NK-92 treated with Interleukin-12 subunit alpha and Interleukin-12 subunit beta, amount 100 ng/mL, for 24 hours (cell line): ENCODE measurements at places on chromosomes 1 and 21.

DNA sequence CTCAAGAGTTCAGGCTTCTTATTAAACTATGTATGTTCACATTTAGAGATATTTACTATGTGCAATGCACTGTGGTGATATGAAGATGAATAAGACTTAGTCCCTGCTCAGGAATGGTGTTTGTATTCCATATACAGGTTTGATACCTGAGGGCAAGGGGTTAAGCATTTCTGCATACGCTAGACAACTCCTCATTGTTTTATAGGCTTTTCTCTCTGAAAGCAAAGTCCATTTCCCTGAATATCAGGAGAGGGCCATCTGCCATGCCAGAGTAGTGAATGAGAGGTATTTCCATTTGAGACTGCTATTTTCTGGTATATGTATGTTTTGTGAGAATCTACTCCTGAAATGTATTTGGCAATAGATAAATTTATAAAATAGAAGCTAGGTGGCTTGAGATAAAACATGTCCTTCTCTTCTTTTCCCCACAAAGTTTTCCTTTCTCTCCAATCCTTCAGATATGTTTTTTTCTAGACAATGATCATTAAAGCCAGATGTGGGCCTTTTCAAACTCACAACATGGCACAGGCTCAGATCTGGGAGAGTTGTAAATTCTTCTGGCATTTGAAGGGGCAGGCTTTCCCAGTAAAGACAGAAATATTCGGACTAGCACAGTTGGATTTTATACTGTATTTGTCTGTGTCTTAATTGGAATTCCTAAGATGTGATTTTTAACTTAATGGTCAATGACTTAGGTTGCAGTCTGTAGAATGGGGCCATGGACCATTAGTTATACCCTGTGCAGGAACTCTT lies 73.3 kb upstream of the WDR26 start:
- no peak for DNase-seq

- no peak for DNase-seq
Measured at GRCh38 chr1:30461640-30462039, 261.7 kb downstream of the MATN1 start.

- no peak for DNase-seq
Measured at GRCh38 chr1:5685446-5686040, 306.7 kb downstream of the NPHP4 start.

DNA sequence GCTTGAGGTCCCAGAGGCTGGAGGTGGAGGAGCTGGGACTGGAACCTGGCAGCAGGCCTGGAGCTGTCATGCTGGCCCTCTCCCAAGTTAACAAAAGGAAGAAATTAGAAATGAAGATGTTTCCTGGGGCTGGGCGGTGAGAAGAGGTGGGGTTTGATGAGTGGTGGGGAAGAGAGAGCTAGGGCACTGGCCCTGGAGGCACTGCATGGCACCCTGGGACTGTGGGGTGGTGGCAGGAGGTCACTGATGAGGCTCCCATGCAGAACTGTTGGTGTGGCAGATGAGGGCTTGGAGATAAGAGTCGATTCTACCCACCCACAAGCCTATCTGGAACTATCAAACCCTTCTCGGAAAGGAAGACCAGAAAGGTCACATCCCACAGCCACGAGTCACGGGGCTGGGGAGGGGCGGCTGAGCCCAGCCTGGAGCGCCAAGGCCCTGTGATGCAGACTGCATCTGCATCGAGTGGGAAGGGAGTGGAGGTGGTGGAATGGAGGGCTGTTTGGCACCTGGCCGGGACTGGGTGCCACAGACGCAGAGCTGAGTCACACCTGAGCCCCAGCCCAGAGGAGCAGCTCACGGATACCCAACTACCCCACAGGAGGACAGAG lies 29.4 kb downstream of the MRPL37 start:
- no peak for DNase-seq

DNA sequence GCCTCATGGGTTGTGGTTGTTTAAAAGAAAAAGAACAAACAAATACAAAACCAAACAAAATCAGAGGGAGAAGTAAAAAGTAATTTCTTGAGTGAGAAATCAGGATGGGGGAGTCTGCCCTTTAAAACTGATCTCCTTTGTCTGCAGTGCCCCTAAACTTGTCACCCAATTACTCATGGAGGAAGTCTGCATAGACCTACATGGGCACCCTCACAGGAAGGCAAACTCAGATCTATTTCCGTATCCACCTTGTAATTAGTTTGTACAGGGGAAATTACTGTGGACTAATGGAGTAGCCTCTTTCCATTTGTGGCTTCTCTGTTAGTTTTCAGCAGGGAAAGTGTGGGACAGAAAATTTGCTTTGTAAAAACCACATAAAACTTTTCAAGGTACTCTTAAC lies 600.4 kb downstream of the ADGRL2 start:
- no peak for DNase-seq

DNA sequence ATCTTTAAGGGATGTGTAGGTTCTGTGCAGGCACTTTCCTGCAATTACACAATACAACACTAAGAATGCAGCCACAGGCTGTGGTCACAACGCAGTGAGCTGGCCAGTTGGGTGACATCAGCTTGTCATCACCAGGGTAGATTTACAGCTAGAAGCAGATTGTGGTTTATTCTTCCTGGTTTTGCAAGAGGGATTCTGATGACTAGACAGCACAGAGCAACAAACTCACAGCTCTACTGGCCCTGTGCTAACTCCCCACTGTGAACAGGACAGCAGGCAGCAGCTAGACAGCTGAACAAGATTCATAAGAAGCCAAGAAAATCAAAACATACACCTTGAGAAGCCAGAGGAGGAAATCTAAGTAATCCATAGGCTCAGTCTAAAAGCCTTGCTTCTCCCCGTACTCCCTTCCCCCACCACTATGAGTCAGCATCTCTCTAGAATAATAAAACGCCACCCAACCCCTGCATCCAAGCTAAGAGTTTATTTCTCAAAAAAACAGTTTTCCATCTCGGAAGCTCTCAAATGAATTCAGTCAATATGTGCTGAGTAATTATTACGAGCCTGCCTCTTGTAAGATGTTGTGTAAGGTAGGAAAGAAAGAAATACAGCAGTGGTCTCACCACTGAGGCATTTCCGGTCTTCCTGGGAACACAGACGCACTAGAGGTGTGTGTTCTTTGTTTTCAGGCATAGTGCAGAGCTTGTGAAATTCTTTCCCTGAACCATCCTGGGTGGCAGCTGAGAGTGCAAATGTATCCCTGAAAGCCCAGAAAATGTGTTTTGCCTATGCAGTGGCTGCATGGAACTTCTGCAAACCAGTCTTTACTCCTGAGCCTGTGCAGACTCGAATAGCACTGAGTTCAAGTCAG lies 162.8 kb downstream of the NTPCR start:
- peak; percentile 74 for DNase-seq

- peak; percentile 12 for DNase-seq
Measured at GRCh38 chr21:31235671-31236450, 108.2 kb downstream of the TIAM1 start.

- no peak for DNase-seq
Measured at GRCh38 chr1:65757531-65757930, 35.2 kb upstream of the PDE4B start.

GRCh38 chr1:237913345-237913744 lies 22.6 kb upstream of the ZP4 start:
- no peak for DNase-seq

DNA sequence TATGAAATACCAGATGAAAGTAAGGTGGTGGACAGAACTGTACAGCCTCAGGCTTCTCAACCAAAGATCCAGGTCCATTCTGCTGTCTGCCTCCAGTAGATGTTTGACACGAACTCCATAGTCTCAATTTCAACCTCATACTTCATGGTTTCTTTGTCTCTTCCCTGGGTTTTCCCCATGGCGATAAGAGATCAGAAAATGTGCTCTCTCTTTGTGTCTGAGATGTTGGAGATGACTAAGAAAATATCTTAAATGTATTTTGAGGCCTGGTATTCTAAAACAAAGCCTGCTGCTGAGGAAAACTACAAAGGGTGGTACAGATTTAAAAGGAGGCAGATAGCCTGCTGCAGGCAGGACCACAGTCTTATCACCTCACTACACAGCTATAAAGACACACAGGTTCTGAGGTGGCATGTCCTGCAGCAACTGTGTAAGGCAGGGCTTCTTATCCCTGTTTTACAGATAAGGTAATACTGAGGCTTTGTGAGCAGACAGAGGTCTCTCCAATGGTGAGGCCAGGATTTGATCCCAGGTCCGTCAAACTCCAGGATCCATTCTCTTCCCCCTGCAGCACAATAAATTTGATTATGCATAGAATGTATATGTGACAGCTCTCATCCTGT lies 40.0 kb upstream of the CACNA1E start:
- no peak for DNase-seq

- no peak for DNase-seq
Measured at GRCh38 chr1:198490224-198490623, 50.3 kb downstream of the ATP6V1G3 start.

DNA sequence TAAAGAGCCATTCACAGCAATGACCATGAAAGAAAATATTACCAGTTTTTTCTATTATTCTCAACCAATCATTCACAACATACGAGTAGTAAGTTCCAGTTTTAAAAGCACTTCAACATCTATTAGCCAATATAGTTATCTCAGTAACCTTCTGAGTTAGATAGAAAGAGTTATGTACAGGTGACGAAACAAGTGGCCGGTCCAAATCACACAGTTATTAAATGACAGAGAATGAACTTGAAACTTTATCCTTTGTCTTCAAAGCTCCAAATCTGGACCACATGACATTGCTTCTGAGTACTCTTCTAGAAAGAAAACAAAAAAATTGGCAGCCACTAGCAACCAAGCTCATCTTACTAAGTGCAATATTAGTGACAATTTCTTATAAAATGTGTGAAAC lies 393.8 kb downstream of the OMA1 start:
- no peak for DNase-seq

DNA sequence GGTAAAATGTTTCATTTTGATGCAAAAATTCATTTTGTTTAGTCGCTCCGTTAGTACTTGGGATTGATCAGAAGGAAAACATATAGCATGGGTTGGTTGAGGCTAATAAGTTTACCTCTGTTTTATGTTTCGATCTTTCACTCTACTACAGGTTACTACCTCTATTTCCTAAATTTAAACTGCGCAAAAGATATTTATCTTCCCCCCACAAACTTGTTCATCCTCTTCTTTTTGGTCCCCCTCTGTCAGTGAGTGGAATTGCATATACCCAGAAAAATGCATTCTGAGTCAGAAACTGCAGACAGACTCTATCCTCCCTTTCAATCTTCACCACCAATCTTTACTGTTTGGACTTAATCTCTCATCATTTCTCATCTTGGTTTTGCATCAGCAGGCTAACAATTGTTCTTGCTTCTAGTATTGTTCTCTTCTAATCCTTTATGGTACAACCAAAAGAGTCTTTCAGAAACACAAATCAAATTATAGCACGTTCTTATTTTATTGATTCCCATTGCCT lies 316.0 kb upstream of the ADGRL4 start:
- DNase-seq: no peak

DNA sequence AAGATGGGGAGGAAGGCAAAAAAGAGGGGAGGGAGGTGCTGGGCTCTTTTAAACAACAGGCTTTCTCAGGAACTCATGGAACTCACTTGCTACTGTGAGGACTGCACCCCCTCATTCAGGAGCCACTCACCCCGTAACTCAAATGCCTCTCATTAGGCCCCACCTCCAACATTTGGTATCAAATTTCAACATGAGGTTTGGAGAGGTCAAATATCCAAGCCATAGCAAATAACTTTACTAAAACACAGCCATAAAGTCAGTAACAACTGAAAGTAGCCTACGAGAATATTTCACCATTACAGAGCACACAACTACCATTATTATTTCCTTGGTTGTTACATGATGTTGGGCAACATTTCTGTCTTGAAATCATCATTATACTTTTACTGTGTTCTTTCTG lies 13.1 kb upstream of the DMRTB1 start:
- DNase-seq: no peak

DNA sequence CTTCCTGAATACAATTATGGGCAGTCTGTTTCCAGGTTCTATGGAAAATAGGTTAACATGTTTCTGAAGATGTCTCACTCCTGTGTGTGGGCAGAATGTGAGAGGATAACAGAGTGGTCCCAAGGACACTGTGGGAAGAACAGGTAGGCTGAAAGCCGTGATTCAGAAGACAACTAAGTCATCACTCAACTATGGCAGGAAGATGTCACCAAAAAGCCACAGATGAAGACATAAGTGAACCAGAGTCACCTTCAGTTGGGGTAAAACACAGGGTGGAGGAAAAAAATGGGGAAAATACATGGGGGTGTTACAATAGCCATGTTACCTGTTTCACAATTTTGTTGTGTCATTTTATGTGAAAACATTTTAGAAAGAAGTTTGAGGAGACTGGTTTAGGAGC lies 75.1 kb downstream of the UCHL5 start:
- DNase-seq: no peak

DNA sequence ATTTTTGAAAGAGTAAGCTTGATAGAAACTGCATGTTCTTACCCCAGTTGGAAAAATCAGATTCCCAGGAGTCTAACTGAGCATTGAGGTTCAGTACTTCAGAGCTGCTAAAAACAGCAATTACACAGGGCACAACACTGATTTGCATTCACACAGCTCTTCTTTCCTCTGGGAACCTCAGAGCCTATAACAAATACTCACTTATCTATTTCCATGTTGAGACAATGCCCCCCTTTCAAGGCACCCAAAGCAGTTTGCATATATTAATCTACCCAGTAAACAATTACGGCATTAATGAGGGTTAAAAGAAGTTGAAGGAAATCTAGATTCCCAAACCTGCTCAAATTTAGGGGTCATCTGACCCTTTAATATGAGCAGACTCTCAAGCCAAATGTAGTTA lies 126.9 kb upstream of the SLC35F3 start:
- DNase-seq: no peak

DNA sequence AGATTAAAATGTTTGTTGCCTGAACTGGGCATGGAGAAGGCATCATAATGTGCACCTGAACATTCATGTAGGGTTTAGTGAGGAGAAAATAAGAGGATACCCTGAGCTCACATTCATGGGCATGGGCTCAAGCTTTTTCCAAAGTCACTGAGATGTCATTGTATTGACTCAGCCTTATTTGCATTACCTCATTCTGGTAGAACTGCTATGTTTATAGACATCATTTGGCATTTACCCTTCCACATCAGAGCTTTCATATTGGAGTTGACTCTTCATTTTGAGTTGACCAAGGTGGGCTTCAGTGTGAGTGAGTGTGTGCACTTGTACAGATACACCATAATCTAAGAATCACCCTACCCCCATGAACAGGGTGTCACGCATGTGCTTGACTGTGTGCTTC lies 143.2 kb downstream of the PBX1 start:
- DNase-seq: no peak

- no peak for DNase-seq
Measured at GRCh38 chr1:93186667-93187066, 6.1 kb downstream of the CCDC18 start.
